ENCODE measurements at places on chromosomes 11 and 22.
A peak's percentile ranks its signal among the peaks of the same experiment; 100 is the strongest.

- DNase-seq, result no peak
Measured at GRCh38 chr11:35151683-35152280, 12.8 kb downstream of the CD44 start.

- no peak for DNase-seq
Measured at GRCh38 chr11:116043857-116044256, 539.6 kb upstream of the CADM1 start.

- DNase-seq, result peak; percentile 54
Measured at GRCh38 chr22:42397332-42398249, 34.6 kb downstream of the NFAM1 start.

GRCh38 chr11:55942785-55943392, 6.7 kb upstream of the OR5I1 start:
- no peak for DNase-seq

GRCh38 chr11:36070954-36071330, 127.1 kb downstream of the LDLRAD3 start:
- DNase-seq, result no peak
